ENCODE measurements at places on chromosomes 1 and 21. TPM values are rescaled to one million over a fixed set of nuclear protein-coding genes. Genes with fewer than 3 reads are reported as not detected.

DNA sequence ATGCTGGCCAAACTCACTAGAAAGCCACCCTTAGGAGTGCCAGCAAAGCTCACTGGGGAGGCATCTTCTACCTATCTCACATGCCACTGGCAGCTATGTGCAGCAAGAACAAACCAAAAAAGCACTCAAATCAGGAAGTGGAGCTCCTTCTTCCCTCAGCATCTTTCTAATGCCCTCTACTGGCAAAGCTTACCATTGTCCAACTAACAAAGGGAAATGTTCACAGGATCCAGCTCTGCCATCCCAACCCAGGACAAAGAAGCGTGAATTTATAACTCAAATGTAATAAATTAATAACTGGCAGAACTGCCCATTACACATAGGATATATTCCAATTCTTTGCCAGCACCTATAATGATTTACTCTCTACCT lies 38.9 kb downstream of the LEPR start:
- no peak for DNase-seq

DNA sequence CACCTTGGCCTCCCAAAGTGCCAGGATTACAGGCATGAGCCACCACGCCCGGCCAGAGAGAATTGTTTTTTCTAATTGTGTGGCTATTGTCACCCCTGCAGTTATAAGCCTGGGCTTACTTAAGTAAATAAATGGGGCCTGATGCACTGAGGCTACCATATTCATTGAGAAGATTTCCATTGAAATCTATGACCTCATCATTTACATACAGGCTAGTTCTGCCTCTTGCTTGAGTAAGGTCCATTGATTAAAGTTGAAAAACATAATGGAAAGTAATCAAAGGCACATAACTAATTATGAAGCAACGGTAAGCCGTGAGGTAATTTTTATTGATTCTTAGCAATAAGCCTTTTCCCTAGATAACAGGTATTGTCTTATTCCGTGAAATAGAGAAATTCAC lies 788.9 kb downstream of the ADGRL2 start:
- DNase-seq, result no peak

DNA sequence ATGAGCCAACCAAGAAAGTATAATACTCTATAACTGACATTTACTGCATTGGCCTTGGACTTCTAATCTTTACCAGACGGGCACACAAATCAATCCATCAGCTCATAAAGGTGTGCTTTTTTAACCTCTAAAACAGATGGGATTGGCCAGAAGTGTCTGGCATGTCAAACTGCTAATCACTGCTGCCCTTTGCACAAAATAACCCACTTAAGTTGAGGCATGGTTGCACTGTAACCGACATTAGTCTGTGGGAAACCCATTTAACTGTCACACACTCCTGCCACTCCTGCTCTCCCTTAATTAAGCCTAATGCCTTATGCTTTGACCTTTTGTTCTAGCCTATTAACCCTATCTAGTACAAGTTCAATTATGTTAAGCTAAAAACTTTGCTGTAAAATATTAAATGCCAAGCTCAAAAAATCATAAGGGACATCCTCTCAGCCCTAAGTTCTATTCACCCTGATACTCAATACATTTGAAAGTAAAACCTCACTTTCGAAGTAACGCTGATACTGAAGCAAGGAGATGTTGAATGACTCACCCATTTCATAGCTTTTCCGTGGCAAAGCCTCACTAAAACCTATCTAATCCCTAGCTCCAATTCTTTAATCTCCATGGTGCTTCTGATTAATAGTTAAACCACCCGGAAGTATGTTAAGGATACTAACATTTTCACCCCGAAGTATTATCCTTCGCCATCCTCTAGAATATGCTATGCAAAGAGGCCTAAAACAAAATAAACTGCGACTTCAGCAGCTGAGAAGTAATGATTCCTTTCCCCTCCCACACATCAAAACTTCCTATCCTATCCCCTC lies 12.9 kb downstream of the NRIP1 start:
- DNase-seq, result no peak

GRCh38 chr1:231216498-231216897 lies 24.5 kb upstream of the GNPAT start:
- no peak for DNase-seq

OXCT2 gene
- total RNA-seq, result 1.2 TPM

- no peak for DNase-seq
Observed at GRCh38 chr21:26165331-26165730, 5.2 kb downstream of the APP start.

GRCh38 chr1:39238476-39238875 lies 34.0 kb downstream of the MACF1 start:
- DNase-seq, result no peak

GRCh38 chr1:221025501-221025900 lies 146.3 kb downstream of the HLX start:
- no peak for DNase-seq

GRCh38 chr1:172360511-172360910 lies 60.0 kb upstream of the C1orf105 start:
- no peak for DNase-seq

- no peak for DNase-seq
Observed at GRCh38 chr1:28340221-28340974, 11.6 kb downstream of the MED18 start.

IL10RB gene
- total RNA-seq, result 36.7 TPM

DNA sequence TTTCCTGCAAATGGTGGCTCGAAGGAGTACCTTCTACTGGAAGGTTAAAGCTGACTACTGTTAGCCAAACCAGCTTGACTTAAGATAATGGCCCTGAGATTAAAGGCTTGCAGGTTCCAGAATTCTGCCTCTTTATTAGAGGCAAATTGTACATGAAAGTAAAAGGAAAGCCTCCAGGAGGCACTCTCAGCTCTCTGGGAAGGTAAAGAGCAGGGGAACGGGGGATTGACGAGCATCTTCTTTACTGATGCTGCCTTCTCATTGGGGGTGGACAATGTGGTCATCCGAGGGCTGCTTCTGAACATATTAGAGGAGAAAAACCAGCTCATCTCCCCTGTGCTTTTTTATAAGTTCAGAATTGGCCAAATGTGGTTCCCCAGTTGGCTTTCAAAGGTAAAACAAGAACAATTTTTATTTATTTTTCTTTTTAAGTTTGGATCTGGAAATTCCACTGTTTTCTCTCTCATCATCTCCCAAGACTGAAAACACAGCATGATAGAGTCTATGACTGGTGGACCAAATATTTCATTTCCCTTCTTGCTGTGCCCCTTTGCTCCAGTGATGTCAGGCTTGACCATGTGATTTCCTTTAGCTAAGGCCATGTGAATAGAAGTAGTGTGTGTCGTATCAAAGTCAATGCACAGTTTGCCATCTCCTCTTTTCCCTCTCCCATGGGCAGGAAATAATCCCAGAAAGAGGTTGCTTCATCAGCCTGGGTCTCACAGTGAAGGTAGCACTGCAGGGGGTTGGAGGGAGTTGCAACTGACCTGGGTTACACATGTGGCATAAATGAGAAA lies 292.7 kb downstream of the PRDM2 start:
- no peak for DNase-seq

DNA sequence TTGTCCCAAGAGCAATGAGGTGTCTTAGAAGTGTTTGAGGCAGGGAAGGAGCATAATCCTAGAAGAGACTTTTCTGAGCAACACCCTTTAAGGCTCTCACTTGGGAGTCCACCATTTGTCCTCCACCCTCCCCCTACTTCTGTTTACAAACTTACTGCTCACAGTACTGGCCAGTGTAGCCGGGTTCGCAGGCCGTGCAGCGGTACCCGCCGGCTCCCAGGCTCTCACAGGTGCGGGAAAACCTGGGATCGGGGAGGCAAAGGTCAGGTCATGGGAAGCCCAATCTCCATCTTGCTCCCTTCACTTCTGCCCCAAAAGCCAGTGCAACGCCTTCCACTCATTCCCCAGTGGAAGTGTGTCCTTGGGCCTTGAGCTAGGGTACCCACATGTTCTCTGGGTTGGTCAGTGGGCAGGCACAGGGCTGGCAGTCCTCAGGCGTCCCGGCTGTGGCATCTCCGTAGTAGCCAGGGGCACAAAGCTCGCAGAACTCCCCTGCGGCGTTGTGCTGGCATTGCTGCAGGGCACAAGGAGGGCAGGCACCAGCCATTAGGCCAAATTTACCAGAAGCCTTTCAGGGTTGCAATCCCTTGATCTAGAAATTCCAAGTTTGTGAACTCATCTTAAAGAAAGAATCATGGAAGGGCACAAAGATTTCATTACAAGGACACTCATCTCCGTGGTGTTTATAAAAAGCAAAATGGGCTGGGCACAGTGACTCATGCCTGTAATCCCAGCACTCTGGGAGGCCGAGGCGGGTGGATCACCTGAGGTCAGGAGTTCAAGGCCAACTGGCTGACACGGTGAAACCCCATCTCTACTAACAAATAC lies 49.8 kb downstream of the LDLRAD2 start:
- DNase-seq, result no peak

DNA sequence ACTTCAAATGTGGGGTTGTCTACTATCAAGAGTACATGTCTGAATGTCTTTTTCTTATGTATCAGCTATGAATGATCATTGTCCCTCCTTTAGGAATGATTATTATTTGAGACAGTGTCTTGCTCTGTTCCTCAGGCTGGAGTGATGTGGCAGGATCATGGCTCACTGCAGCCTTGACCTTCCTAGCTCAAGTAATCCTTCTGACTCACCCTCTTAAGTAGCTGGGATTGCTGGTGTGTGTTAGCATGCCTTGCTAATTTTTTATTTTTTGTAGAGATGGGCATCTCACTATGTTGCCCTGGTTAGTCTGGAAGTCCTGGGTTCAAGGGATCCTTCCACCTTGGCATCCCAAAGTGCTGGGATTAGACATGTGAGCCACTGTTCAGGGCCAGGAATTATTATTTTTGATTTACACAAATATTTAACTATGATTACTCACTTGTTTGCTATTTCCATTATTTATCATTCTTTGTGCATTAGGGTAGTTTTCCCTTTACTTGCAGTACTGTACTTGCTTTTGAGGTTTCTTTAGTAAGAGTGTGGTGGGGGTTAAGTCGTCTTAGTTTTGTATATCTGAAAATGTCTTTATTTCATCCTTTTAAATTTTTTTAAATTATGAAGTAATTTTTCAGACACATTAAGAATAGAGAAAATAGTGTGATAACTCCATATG lies 12.8 kb downstream of the S100A7 start:
- no peak for DNase-seq

GRCh38 chr1:225652729-225653462 lies at the start of gene ENAH:
Gene ENAH (minus strand): TSS chr1:225653123. CDS start chr1:225652690, 433 bp downstream.
- DNase-seq, result peak; percentile 49

NOL9 gene
- 43.6 TPM for total RNA-seq

DNA sequence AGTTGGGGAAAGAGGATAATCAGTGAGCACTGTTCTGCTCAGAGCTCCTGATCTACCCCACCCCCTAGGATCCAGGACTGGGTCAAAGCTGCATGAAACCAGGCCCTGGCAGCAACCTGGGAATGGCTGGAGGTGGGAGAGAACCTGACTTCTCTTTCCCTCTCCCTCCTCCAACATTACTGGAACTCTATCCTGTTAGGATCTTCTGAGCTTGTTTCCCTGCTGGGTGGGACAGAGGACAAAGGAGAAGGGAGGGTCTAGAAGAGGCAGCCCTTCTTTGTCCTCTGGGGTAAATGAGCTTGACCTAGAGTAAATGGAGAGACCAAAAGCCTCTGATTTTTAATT lies 42.7 kb downstream of the YARS1 start:
- no peak for DNase-seq

FAM20B gene
- 26.3 TPM for total RNA-seq

PBX1 gene
- not detected for total RNA-seq

MUTYH gene
- 63.0 TPM for total RNA-seq

RIT1 gene
- total RNA-seq, result 38.6 TPM

ZNF644 gene
- 98.4 TPM for total RNA-seq

DNA sequence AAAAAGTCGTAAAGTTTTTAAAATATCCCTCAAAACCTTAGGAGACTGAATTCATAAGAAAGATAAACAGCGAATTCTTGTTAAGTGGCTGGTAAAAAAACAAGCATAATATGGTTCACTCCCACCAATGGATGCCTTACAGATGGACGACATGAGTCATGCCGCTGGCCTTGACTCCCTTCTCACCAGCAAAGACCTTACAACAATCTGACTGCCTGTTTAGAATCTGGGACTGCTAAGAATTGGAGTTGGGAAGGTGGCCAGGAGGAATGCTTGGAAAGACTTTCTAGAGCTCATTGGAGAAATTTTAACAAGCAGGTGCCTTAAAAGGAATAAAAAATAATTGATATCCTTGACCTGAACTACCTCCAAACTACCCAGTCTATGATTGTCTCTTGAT lies 206.9 kb upstream of the FMN2 start:
- DNase-seq, result no peak

CRABP2 gene
- total RNA-seq, result 0.66 TPM

DNA sequence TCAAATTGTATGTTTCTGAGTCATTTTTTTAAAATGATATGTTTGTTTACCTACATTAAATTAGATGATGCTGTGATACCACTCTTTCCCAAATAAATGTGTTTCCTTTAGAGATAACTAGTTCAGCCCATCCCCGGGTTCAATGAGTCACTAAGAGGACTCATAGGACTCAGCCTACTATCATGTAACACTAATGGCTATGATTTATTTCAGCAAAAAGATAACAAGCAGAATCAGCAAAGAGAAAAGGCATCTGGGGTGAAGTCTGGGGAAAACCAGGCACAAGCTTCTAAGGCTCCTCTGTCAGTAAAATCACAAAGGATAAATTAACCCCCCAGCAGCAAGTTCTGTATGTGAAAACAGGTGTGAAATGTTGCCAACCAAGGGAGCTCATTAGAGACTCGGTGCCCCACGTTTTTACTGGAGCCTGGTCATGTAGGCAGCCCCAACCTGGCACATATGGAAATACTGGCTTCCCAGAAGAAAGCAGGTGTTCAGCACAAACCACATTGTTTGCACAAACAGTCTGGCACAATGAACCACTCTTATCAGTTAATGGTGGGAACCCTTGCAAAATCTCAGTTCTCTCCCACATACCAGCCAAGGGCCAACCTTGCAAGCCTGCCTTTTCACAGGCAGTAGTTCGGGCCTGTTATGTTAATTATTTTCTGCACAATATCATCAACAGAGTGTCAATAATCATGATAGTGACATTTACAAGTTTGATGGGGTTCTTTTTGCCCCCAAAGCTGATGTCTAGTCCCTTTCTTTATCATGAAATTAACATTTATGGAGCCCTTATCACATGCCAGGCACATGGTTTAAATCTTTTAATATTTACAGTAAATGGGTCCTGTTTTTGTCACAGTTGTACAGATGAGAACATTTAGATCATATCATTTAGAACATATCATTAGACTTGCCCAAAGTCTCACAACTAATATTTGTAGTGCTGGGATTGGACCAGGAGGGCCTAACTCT lies 23.1 kb upstream of the CNN3 start:
- no peak for DNase-seq

- DNase-seq, result no peak
Observed at GRCh38 chr1:26727476-26727875, 31.7 kb downstream of the ARID1A start.

- DNase-seq, result no peak
Observed at GRCh38 chr21:39317134-39318090, 4.0 kb upstream of the BRWD1 start.

Measured in activated B cell treated with CpG ODN at 0.5 μM for 24 hours (primary cell).